Effector memory CD8-positive, alpha-beta T cell (primary cell): ENCODE measurements at places on chromosomes 3 and 15.

DNA sequence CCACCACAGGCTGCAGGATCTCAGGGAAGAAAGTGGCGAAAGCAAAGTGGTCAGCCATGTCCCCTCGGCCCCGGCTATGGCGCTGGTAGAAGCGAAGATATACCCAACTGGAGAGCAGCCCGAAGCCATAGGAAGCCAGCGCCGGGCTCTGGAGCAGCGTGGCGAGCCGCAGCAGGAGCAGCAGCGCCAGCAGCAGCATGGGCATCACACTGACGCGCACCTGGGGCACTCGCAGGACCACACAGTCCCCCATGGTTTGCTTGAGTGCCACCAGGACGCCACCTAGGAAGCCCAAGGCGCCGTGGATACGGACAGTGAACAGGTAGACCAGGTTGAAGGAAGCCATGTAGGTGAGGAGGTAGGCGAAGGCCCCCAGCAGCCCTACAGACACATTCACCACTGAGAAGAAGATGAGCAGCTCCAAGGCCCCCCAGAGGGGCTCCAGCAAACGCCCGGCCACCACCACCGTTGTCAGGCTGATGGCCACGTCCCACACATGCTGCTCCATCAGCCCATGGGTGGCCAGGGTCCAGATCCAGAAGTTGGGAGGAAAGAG lies 888 bp downstream of the TMEM115 start:
- DNase-seq: no peak

DNA sequence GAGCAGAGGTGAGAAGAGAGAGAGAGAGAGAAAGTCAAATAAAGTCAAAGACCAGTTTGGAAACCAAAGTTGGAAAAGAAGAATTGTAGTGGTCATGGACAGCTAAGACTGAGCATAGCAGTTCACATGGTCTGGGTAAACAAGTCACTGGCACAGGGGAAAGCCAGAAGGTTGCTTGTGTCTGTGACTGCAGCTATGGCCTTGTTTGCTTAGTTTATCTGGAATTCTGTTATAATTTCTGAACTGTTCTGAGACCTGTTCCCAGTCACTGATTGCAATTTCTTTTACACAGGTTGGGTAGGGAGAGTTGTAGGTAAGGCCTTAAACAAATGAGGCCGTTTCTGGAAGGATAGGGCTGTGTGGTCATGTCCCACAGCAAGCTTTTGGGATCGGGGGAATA lies 43.4 kb upstream of the MYZAP start:
- no peak for DNase-seq

DNA sequence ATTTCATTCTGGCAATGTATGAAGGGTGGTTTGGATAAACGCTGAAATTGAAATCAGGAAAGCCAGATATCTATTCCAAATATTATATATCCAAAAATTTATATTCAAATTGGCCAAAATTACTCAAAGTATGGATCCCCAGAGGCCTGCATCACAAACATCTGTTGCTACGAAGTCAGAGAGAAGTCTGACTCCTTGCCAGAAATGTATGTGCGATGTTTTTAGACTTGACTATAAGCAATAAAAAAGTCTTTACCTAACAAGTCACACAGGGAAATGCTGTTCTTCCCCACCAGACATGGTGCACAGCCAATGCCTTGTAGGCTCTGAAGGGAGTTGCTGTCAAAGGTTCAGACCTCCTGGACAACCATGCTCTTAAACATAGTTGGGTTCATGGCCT lies 533.1 kb downstream of the OTOL1 start:
- DNase-seq: no peak

- no peak for DNase-seq
Measured at GRCh38 chr3:12981306-12982275, 91.6 kb downstream of the IQSEC1 start.

GRCh38 chr15:47726399-47726823 lies 9.1 kb downstream of the SEMA6D start:
- no peak for DNase-seq

DNA sequence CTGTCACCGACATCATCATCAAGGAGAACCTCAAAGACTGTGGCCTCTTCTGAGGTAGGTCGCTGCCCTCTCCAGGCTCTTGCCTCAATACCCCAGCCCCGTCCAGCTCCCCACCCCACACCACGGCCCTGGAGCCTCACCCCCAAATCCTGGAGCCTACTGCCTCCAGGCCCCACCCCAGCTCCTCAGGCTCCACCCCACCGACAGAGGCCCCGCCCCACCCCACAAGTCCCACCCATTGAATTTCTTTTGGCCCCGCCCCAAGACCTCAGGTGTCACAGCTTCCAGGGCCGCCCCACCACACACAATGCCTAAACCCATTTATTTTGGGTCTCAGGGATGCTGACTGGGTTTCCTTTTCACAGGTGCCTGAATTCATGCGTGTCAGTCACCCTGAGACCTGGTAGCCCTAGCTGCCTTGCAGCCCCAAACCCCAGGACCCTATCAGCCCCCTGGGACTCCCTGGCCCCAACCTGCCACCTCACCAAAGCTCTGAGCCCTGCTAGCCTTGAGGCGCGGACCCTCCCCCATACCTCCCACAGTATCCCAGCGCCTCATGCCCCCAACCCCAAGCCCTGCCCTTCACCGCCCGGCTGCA lies 3.6 kb downstream of the GNAT1 start:
- DNase-seq: peak; percentile 23
